ENCODE measurements at places on chromosomes 13 and 19. TPM values are rescaled to one million over a fixed set of nuclear protein-coding genes. Genes with fewer than 3 reads are reported as not detected.

GRCh38 chr13:82356667-82357410, 1525.4 kb downstream of the SLITRK1 start:
- DNase-seq: no peak

DNA sequence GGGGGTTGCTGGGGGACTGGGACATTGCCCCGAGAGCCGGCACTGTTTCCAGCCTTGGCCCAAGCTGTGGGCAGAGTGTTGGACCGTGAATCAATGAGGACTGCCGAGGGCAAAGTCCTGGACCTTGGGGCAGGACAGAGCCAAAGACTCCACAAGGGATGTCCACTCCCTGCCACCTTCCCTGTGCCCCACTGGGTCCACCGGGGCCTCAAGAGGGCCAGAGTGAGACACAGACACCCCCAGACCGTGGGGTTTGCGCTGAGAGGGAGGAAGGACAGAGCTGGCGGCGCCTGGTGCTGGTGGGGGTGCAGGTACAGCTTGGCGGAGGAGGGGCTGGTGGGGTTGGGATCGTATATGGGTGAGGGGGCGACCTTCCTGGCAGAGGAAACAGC, 11.8 kb downstream of the MAST3 start:
- DNase-seq: no peak

DNA sequence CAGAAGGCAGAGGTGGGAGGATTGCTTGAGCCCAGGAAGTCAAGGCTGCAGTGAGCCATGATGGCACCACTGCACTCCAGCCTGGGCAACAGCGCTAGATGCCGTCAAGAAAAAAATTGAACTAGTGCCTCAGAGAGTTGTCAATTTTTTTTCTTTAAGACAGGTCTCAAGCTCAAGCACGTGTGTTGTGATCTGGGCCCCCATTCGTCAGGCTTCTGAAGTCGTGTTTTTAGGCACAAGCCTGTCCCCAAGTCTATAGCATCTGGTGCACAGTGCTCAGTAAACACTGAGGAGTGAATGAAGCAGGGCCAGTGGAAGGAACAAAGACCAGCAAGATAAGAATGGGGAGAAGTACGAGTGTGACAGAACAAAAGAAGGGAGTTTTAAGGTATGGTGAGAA, 23.7 kb upstream of the LAMP1 start:
- no peak for DNase-seq

The ZNF878 gene
- total RNA-seq: 2.4 TPM

The SSC5D gene
- 3.7 TPM for total RNA-seq

DNA sequence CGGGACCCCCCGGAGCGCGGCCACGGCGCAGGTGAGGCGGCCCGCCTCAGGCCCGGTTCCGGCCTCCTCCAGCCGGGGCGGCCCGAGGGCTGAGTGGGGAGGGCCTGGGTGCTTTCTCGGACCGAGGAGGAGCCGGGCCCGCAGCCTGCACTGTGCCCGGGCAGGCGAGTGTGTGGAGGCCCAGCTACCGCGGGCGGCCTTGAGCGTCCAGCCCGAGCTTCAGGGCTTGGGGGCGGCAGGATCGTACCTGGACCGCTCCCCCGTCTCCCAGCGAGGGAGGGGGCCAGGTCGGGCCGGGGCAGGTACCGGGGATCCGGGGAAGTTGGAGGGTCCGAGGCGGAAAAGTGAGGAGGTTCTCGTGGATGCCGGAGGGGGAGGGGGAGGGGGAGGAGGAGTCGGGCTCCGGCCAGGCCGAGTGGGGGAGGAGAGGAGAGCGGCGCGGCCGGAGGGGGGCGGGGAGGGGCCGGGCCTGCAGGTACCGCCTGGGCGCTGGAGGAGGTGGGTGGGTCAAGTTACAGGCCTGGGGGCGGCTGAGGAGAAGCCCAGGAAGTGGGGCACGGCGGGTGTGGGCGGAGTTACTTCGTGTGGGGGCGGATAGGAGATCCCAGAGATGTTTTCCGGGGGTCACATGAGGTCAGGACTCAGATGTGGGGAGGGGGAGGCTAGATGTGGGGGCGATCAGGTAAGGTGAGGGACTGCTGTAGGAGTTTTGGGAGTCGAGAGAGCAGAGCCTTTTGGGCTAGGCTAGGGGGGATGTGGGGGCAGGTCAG, 545 bp downstream of the NACC1 start:
- DNase-seq: no peak

- no peak for DNase-seq
These were observed 15.9 kb upstream of the NOP53 start for GRCh38 chr19:47729468-47729798.

GRCh38 chr13:34941436-34941834, 635 bp upstream of the NBEA start:
- no peak for DNase-seq

The LAIR1 gene
- 24.3 TPM for total RNA-seq

DNA sequence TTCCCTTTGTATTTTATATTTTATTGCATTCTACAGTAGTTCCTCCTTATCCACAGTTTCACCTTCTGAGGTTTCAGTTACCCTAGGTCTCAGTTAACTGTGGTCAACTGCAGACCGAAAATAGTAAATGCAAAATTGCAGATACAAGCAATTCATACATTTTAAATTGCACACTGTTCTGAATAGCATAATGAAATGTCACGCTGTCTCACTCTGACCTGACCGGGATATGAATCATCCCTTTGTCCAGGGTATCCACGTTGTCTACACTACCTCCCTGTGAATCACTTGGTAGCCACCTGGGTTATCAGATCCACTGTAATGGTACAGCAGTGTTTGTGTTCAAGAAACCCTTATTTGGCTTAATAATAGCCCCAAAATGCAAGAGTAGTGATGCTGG, 325.0 kb downstream of the DNAJC15 start:
- no peak for DNase-seq

- DNase-seq: no peak
These were observed 26.7 kb upstream of the ISYNA1 start for GRCh38 chr19:18464646-18465045.

The SCAMP4 gene
- 46.4 TPM for total RNA-seq

The NKPD1 gene
- not detected for total RNA-seq

The PRTN3 gene
- not detected for total RNA-seq

- DNase-seq: no peak
These were observed 8.9 kb upstream of the WBP4 start for GRCh38 chr13:41052441-41052840.

The MTUS2 gene
- total RNA-seq: 1.1 TPM

GRCh38 chr13:39751805-39752204, 96.3 kb downstream of the COG6 start:
- no peak for DNase-seq

GRCh38 chr19:48489608-48490216, 20.5 kb downstream of the CYTH2 start:
- DNase-seq: peak; percentile 58

DNA sequence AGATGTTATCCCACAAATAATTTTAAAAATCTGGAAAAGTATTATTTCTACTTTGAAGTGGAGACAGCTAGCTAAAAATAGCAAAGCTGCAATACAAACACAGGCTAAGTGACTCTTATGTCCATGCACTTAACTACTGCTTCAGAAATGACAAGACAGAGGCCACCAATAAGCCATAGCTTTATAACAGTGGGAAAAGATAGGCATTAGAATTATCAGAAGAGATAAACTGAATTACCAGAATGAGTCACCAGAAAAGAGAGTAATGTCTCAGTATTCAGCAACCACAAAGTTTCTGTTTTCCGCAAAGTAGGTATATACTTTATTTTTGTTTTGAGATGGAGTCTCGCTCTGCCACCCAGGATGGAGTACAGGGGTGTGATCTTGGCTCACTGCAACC, 17.1 kb downstream of the CLN5 start:
- no peak for DNase-seq

The FAM124A gene
- 12.9 TPM for total RNA-seq

GRCh38 chr13:85675151-85675907, 123.9 kb downstream of the SLITRK6 start:
- DNase-seq: no peak

The SYDE1 gene
- 17.9 TPM for total RNA-seq

The RYR1 gene
- total RNA-seq: 3.5 TPM

The ZNF440 gene
- 8.3 TPM for total RNA-seq

The ZNF433 gene
- 3.2 TPM for total RNA-seq

DNA sequence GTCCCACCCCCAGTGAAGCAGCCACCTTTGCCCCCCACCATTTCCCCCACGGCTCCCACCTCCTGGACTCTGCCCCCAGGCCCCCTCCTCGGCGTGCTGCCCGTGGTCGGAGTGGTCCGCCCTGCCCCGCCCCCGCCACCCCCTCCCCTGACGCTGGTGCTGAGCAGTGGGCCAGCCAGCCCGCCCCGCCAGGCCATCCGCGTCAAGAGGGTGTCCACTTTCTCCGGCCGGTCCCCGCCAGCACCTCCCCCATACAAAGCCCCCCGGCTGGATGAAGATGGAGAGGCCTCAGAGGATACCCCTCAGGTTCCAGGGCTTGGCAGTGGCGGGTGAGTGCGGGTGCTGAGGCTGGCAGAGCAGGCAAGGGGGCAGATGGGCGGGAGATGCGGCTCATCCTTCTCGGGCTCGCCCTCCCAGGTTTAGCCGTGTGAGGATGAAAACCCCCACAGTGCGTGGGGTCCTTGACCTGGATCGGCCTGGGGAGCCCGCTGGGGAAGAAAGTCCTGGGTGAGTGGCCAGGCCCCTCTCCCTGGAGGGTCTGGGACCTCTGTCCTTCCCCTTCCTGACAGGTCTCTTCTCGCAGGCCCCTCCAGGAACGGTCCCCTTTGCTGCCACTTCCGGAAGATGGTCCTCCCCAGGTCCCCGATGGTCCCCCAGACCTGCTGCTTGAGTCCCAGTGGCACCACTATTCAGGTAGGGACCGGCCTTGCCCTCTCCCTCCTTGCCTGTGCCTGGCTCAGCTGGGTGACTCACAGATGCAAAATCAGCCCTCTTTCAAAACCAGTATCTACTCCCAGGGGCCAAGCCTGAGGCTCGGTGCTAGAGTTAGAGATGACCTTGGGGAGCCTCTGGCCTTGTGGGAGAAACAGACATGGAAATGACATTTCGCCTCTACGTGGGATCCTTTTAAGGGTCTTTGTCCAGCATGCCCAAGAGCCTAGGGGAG, 8.8 kb downstream of the IGFLR1 start:
- DNase-seq: no peak

DNA sequence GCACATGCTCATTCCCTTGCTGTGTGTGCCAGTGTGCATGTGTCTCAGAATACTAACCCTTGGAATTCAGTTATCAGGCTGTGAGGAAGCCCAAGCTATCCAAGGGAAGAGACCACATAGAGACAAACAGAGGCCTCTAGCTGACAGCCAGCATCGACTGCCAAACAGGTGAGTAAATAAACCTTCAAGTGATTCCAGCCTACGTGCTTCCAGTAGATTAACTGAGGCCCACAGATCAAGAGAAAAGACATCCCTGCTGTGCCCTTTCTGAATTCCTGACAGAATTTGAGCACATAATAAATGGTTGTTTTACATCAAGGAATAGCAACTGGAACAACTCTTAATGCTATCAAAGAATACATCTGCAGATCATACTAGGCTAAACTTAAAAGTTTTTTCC, 17.5 kb downstream of the ZC3H13 start:
- DNase-seq: no peak

The OR10H1 gene
- total RNA-seq: not detected

GRCh38 chr13:43865892-43866291, 13.6 kb downstream of the CCDC122 start:
- no peak for DNase-seq

- no peak for DNase-seq
These were observed 118.1 kb downstream of the TNFRSF19 start for GRCh38 chr13:23688336-23688735.

The ADGRE3 gene
- 7.1 TPM for total RNA-seq

DNA sequence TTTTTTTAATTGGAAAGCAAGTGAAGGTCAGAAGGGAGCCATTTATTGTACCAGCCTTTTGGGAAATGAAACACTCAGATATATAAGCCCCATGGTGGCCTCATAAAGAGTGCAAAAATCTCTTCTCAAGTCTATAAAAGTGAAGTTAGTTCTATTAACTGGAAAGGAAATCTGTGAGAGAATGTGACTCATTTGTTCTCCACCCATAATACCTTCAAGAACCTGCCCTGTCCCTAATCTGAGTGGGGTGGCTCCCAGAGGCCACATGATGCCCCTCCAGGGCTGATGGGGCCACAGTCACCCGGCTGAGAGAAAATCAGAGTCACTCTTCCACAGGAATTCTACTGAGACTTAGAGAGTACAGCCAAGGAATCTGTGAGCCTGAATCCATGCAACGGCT, 65.8 kb upstream of the SERP2 start:
- no peak for DNase-seq

The ZFR2 gene
- total RNA-seq: not detected

- peak; percentile 50 for DNase-seq
These were observed 832 bp upstream of the ZNF491 start for GRCh38 chr19:11797491-11797890.

DNA sequence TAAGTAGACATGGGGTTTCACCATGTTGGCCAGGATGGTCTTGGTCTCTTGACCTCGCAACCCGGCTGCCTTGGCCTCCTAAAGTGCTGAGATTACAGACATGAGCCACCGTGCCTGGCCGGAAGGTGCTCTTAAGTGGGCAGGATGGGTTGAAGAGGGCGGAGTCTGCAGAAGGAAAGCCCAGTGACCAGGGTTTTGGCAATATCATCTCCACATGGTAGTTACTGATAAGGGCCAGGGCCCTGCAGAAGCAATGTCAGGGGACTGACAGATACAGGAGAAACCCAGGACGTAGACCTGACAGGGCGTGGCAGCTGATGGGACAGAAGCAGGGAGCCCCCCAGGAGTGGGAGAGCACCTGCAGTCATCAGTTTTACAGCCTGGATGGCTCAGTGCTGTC, 45.7 kb upstream of the RNF113B start:
- DNase-seq: no peak

The NFIX gene
- 39.5 TPM for total RNA-seq

The LIM2 gene
- not detected for total RNA-seq

DNA sequence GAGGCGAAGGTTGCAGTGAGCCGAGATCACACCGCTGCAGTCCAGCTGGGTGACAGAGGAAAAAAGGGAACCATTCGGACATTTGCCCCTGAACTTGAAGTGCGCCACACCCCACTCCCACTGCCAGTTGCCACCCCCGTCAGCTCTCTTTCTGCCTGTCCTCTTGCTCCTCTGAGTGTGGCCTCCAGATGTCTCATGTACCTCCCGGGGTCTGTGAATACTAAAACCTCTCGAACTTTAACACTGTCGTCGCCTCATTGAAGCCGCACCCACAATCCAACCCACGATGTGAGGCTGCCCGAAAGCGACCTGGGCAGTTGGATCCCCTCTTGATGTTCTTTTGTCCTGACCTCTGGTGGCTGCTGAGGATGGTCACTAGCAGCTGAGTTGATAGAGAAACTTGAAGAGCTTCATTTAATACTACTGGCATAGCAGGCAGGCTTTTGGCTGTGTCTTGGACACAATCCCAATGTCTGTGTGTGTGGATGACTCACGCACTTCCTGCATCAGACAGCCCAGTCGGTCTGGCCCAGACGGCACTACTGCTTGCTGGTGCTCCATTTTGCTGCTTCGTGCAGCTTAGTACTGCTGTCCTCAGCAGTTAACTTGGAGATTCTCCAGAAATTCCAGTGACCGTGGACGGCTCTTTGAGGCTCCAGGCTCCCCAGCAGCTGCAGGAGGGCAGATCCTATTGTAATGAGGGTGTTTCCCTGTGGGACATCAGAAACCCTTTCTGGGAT, 4.2 kb downstream of the FPR3 start:
- peak; percentile 58 for DNase-seq

GRCh38 chr13:46893798-46894560, 2.9 kb downstream of the HTR2A start:
- DNase-seq: peak; percentile 39
